AG08395 (cell line): ENCODE measurements at places on chromosomes 7 and 10.

GRCh38 chr10:131857156-131858117 lies 43.4 kb upstream of the PPP2R2D start:
- DNase-seq: no peak

GRCh38 chr7:138008588-138009349 lies 6.9 kb upstream of the CREB3L2 start:
- peak; percentile 61 for DNase-seq

GRCh38 chr7:24715661-24716479 lies 41.4 kb downstream of the GSDME start:
- DNase-seq: peak; percentile 78

GRCh38 chr7:48938539-48939295 lies 14.4 kb downstream of the CDC14C start:
- peak; percentile 6 for DNase-seq

- DNase-seq: peak; percentile 74
Measured at GRCh38 chr7:90629297-90629918, 33.3 kb downstream of the CDK14 start.

DNA sequence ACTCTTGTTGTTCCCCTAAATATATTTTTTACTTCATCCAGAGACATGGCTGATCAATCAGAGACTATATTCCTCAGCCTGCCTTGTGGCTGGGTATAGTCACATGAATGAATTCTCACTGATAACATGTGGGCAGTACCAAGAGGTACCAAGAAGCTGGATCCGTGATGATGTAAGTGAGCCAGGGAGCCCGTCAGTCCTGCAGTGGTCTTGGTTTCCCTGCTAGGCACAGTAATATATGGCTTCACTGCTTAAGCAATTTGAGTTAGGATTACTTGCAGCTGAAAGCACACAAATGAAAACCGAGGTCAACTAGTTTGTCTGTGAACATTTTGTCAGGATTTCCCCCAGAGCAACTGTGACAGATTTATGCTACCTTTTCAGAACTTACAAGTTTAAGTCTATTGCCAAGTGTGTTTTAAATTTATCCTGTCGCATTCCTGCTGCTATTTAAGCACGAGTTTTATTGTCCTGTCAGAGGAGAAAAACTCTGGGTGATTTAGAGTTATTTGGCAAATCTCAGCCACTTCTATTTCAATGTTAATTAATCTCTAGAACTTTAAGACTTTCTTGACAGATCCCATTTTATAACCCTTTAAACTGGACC lies 381.8 kb downstream of the PHF14 start:
- no peak for DNase-seq

GRCh38 chr7:44539669-44540506 lies 1.2 kb downstream of the NPC1L1 start:
- no peak for DNase-seq

DNA sequence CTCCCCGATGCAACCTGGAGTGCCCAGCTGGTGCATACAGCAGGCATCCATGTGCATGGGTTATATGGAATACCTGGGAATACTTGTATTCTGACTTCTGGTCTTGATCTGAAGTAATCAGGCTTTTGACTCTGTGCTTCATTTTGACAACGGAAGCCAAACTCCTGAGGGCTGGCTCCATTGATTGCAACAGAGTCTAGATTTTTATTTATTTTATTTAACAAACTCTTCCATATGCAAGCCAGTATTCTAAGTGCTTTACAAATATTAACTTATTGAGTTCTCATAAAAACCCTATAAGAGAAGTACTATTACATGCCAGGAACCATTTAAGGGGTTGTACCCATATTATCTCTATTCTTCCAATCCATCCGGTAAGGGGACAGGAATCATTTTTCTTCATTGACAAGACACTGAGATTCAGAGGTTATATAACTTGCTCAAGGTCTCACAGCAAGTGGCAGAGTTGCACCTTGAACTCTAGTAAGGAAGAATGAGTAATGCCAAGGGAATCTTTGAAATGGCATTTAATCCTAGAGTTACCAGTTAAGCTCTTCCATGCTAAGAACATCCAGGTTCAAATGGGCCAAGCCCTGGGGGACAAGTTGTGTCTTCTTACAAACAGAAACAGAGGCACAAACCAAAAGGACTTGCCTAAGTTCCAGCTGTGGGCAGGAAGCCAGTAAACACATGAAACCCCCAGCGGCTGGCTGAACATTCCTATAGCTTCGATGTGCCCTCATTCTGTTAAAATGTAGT lies 241.0 kb downstream of the WDR11 start:
- DNase-seq: no peak

- no peak for DNase-seq
Measured at GRCh38 chr7:20201380-20201779, 15.8 kb downstream of the MACC1 start.

DNA sequence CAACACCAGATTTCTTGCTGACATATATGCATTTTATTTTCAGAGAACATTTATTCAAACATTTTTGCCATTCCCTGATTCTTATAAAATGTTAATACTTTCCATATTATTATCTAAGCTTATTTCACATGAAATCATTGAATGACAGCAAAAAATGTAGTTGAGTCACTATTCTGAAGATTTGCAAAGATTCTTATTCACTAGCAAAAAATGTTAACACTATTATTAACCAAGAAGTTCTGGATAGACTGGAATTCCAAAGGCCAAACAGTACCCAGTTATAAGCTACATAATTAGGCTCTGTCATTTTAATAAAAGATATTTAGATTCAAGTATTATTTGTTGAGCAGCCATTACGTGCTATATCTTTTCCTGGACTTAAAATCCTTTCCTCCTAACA lies 4.3 kb downstream of the GSTO2 start:
- peak; percentile 43 for DNase-seq

GRCh38 chr10:93600446-93601145 lies 439 bp downstream of the RBP4 start:
- no peak for DNase-seq

DNA sequence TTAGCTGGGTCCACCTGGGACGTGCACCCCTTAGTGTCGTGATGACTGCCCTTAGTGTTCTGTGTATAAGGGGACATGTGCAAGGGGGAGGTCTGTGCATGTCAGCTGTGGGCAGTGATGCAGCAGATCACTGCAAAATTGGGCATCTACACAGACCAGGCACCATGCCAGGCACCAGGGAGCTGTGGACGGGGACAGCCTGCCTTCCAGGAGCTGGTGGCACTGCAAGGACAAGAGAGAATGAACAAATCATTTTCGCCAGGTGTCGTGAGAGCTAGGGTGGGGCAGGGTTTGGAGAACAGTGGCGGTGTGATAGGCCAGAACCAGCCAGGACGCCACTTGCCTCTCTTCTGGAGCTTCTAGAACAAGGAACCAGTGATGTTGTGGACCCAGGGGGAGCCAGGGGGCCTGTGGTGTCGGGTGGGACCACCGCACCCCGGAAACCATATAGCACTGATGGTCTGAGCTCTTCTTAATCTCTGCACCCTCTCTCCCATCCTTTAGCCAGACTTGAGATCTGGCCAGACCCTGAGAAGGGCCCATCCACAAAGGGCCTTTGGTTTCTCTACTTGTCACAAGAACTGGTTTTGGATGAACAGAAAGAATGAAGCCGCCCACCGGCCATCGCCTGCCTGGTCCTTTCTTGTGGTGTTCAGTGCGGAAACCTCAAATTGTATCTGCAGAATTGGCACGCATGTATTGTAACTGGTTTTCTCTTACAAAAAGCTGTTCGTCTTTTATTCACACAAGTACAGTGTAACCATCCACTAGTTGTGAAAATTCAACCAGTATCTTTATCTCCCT lies 30.7 kb downstream of the PRF1 start:
- DNase-seq: no peak

DNA sequence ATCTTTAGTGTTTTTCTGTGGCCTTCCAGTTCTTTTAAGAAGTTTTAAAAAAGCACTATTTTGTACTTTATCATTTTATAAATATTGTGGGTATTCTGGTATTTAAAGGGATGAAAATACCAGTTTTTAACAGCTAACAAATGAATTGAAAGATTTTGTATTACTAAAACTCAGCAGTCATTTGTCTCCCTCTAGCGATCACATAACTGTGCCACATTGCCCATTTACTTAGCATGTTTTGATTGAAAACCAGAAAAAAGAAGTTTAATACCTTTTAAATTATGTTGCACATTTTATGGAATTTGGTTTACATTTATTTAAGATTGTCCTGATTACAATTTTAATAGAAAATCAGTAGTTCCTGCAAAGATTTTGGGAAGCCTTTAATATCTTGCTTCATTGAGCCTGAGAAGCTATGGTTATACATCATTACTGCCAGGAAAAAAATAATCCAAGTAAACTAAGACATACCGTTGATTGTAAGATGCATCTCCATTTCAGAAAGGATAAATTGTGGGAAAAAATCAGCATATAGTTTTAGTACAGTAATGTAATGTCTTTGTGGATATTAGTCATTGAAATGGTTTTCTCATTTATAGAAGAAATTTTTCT lies 34.9 kb downstream of the TAX1BP1 start:
- DNase-seq: peak; percentile 19

DNA sequence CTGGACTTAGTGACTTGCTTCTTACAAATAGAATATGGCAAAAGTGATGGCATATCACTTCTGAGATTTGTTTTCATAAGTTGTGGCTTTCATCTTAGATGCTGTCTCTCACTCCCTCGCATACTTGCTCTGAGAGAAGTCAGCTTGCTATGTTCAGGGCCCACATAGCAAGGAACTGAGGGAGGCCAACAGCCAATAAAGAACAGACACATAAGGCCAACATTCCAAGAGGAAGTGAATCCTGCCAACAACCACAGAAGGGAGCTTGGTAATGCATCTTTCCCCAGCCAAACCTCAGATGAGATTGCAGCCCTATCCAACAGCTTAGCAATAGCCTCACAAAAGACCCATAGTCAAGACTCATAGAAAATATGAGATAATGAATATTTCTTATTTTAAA lies 39.2 kb upstream of the DMTF1 start:
- no peak for DNase-seq

- peak; percentile 63 for DNase-seq
Measured at GRCh38 chr7:140609646-140610045, 31.0 kb downstream of the DENND2A start.

GRCh38 chr10:64690194-64690593 lies 1169.0 kb downstream of the REEP3 start:
- no peak for DNase-seq

GRCh38 chr7:151449990-151450389 lies 10.0 kb upstream of the CRYGN start:
- DNase-seq: no peak
